ENCODE measurements at places on chromosomes 3 and 15.

DNA sequence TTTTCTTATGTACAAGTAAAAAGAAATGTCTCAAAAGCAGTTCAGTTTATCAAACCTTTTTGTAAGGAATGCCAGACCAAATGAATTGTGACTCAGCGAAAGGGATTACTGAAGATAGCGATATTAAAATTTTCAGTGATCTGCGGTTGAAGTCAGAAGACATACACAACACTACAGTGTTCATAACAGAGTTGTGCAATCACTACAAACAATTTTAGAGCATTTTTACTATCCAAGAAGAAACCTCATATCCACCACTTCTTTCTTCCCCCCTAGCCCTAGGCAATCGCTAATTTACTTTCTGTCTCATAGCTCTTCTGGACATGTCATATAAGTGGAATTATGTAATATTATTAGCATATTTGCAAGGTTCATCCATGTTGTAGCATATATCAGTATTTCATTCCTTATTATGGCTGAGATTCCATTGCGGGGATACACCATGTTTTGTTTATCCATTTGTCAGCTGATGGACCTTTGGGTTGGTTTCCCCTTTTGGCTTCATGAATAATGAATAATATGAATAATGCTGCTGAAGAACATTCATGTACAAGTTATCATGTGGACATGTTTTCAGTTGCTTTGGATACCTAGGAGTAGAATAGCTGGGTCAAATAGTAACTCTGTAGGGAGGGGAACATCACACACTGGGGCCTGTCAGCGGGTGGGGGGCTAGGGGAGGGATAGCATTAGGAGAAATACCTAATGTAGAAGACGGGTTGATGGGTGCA is 23.6 kb upstream of the ALPK3 start:
- DNase-seq, result no peak

DNA sequence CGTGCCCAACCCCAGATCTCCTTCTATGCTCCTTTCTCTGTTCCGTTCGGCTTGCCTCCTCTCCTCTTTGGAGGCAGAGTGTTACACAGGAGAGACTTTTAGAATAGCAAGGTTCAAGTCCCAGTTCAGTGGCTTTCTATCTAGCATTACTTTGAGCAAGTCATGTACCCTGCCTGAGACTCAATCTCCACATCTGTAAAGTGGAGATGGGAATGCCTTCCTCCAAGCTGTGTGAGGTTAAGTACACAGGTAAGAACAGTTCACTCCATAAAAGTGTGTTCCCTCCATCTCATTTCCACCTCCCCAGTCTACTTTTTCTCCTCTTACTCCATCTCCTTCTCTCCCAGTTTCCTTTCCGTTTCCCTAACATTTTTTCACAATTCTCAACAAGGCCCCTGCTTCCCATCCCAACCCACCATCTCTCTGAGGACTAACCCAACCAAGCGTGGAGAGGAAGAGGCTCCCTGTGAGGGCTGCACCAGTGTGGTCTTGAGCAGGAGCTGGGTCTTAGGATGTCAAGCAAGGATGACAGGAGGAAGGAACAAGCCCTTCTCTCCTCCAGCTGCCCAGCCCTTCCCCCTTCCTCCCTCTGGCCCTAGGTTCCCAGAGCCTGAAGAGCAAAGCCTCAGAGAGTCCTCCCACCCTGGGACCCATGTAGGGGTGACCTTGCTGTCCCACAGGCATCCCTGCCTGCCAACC is 6.4 kb downstream of the ATP8B4 start:
- no peak for DNase-seq

DNA sequence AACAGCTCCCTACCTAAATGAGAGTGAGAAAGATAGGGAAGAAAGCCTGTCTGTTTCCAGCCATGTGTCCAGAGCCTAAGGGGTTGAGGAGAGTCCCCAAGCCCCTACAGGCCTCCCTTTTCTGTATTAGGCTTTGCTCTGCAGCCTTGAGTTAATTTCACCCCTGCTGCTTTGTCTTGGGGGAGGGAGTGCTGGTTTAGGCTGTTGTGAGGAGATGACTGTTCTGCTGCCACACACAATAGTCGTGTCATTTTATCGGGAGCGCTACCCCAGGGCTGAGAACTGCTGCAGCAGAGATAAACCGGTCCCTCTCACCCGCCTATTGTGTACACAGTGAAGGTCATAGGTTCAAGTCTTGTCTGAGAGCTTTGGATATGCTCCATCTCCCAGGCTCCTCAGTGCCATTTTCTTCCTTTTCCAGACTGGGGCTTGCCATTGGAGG is 1.4 kb downstream of the ZNF609 start:
- DNase-seq, result peak; percentile 9

GRCh38 chr15:67126551-67127330 is 61.3 kb downstream of the SMAD3 start:
- no peak for DNase-seq

GRCh38 chr15:74042603-74043424 is 39.5 kb downstream of the GOLGA6A start:
- no peak for DNase-seq

DNA sequence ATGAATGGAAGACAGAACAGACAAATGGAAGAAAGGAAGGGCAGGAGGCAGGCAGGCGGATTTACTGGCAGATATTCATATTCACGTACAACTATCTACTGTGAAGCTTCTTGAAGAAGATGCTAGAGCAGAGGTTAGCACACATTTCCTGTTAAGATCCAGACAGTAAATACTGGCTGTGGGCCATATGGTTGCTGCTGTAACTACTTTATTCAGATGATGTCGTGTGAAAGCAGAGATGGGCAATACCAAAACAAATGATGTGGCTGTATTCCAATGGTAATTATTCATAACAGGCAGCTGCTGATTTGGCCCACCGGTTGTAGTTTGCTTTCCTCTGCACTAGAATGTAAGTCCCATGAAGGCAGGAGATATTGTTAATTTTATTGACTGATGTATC is 115.7 kb upstream of the PRTG start:
- DNase-seq, result no peak

DNA sequence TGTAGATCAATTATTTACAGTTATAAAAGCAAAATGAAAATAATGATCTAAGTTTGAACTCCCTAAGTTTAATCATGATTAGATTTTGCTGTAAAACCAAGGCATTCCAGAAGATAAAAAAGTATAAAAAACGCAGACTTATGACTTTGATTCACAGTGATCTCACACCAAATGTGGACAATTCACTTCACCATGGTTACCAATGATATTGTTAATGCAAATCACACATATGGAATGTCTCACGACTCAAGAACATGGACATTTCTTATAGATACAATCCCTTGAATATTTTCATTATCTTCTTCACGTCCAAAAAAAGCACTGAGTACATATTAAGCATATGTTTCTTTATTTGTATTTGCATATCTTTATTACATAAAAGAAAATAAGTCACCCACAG is 1054.2 kb downstream of the NAALADL2 start:
- DNase-seq, result no peak

- no peak for DNase-seq
Observed at GRCh38 chr15:89243046-89243690, 611 bp upstream of the FANCI start.

- no peak for DNase-seq
Observed at GRCh38 chr3:14508505-14508819, 31.7 kb downstream of the GRIP2 start.

GRCh38 chr15:36777926-36778325 is 198.5 kb downstream of the CDIN1 start:
- DNase-seq, result no peak

- no peak for DNase-seq
Observed at GRCh38 chr15:93649691-93650235, 560.8 kb upstream of the RGMA start.

Measured in stimulated activated CD4-positive, alpha-beta T cell treated with anti-CD3 and anti-CD28 coated beads, Interleukin-4, amount 100 ng/mL, for 1 hour (primary cell).